8988T (cell line): ENCODE measurements at places on chromosomes 7 and 10.

- DNase-seq, result no peak
These were observed 44.9 kb downstream of the CAV1 start for GRCh38 chr7:116569737-116570136.

GRCh38 chr7:155874411-155874810 lies 62.1 kb upstream of the SHH start:
- DNase-seq, result no peak

GRCh38 chr7:149853157-149853556 lies 15.0 kb downstream of the ZNF862 start:
- no peak for DNase-seq

DNA sequence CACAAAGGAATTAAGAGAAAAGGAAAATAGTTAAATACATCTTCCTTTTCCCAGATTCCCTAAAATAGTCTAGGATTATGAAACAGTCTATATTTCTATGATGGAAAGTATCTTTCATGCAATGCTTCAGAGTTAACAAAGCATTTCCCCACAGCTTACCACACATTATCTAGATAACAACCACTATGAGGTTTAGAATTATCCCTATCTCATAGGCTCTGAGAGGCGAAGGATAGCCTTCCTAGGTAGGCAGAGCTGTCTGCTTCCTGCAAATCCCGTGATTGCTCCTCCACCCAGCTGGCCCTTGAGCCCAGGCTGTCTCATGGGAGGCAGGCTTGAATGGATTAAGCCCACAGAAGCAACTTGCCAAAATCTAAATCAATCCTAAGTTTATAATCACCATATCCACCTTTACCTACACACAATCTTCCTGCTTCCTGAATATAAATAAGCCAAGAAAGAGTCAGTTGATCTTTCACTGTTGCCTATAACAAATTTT lies 321.4 kb upstream of the AOAH start:
- no peak for DNase-seq

- no peak for DNase-seq
These were observed 10.0 kb downstream of the FOXK1 start for GRCh38 chr7:4692055-4692454.

- DNase-seq, result no peak
These were observed 96.1 kb downstream of the TNS3 start for GRCh38 chr7:47485640-47486435.
